A549 treated with dexamethasone at 1 μM for 4 hours (cell line): ENCODE measurements at places on chromosomes 12 and 14. TPM values are rescaled to one million over a fixed set of nuclear protein-coding genes. Genes with fewer than 3 reads are reported as not detected.

Gene SNAPC1
- 10.1 to 12.2 TPM (median 11.6 TPM) in 5 replicates for total RNA-seq

Gene KRT7
- total RNA-seq, result 4,985 to 6,528 TPM (median 5,990 TPM) in 5 replicates

Gene TDRD9
- total RNA-seq, result 0.15 to 0.34 TPM (median 0.23 TPM) in 5 replicates

Gene ADAM21
- total RNA-seq, result 0.08 TPM in 1 of 5 replicates, not detected in the others

Gene BICD1
- total RNA-seq, result 11.7 to 15.1 TPM (median 14.2 TPM) in 5 replicates

Gene PNP
- total RNA-seq, result 130 to 164 TPM (median 132 TPM) in 5 replicates

Gene RHOJ
- not detected in 5 replicates for total RNA-seq

Gene NPFF
- not detected in 5 replicates for total RNA-seq

Gene PIANP
- total RNA-seq, result 0.56 to 1.0 TPM (median 0.96 TPM) in 5 replicates

Gene APOF
- total RNA-seq, result not detected in 5 replicates

Gene KRT85
- not detected in 5 replicates for total RNA-seq

Gene ERP27
- total RNA-seq, result not detected in 5 replicates

Gene CLEC14A
- total RNA-seq, result not detected in 5 replicates

Gene PPP1CC
- total RNA-seq, result 129 to 188 TPM (median 167 TPM) in 5 replicates

Gene TPPP2
- total RNA-seq, result not detected in 5 replicates

Gene TAS2R7
- not detected in 5 replicates for total RNA-seq

Gene STRN3
- 14.9 to 19.0 TPM (median 17.8 TPM) in 5 replicates for total RNA-seq

Gene HPD
- total RNA-seq, result 1.4 to 2.7 TPM (median 2.2 TPM) in 5 replicates

Gene POTEG
- not detected in 5 replicates for total RNA-seq

Gene SYNDIG1L
- not detected in 5 replicates for total RNA-seq

Gene ZDHHC22
- total RNA-seq, result 0.20 to 0.27 TPM (median 0.23 TPM) in 5 replicates

Gene CD4
- total RNA-seq, result not detected in 5 replicates

Gene ASCL1
- not detected in 5 replicates for total RNA-seq

Gene ANO2
- total RNA-seq, result 0.06 to 0.26 TPM (median 0.13 TPM) in 5 replicates

Gene GPRC5D
- not detected in 5 replicates for total RNA-seq

Gene RPL10L
- not detected in 5 replicates for total RNA-seq

Gene REC8
- total RNA-seq, result 2.7 to 6.1 TPM (median 3.4 TPM) in 5 replicates

Gene TBC1D30
- 1.4 to 1.8 TPM (median 1.6 TPM) in 5 replicates for total RNA-seq

Gene ACAD10
- 7.5 to 11.3 TPM (median 9.8 TPM) in 5 replicates for total RNA-seq

Gene IFI27L2
- 46.1 to 64.1 TPM (median 49.7 TPM) in 5 replicates for total RNA-seq

Gene GALNT8
- total RNA-seq, result 0.02 TPM in 1 of 5 replicates, not detected in the others

Gene PIGH
- 14.8 to 19.4 TPM (median 17.3 TPM) in 5 replicates for total RNA-seq

Gene SRGAP1
- 9.5 to 16.7 TPM (median 13.0 TPM) in 5 replicates for total RNA-seq
